Breast epithelium (tissue), 4 donors: ENCODE measurements at places on chromosomes 7 and 10.

DNA sequence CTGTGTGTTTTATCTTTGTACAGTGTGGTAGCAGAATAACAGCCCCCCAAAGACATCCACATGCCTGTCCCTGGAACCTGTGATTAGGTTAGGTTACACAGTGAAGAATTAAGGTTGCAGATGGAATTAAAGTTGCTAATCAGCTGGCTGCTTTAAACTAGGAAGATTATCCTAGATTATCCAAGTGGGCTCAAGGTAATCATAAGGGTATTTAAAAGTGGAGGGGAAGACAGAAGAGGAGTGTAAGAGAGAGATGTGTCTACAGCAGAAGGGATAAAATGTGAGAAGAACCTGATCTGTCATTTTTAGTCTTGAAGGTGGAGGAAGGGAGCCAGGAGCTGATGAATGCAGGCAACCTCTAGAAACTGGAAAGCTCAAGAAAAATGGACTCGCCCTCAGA, 117.6 kb downstream of the ARHGAP22 start:
- H3K27ac ChIP-seq = no peak overlapping the region
- no peaks in the 10 kb centered on the region for H3K36me3 ChIP-seq
- H3K4me1 ChIP-seq = no peaks in the 10 kb centered on the region
- H3K27me3 ChIP-seq = no peaks in the 10 kb centered on the region
- no peak overlapping the region for H3K4me3 ChIP-seq

GRCh38 chr7:108805808-108806397, 236.2 kb downstream of the DNAJB9 start:
- H3K27me3 ChIP-seq = no peaks in the 10 kb centered on the region
- no peaks in the 10 kb centered on the region for H3K4me1 ChIP-seq
- no peaks in the 10 kb centered on the region for H3K36me3 ChIP-seq
- DNase-seq = no peak
- H3K4me3 ChIP-seq = no peak overlapping the region
- no peak overlapping the region for H3K27ac ChIP-seq

DNA sequence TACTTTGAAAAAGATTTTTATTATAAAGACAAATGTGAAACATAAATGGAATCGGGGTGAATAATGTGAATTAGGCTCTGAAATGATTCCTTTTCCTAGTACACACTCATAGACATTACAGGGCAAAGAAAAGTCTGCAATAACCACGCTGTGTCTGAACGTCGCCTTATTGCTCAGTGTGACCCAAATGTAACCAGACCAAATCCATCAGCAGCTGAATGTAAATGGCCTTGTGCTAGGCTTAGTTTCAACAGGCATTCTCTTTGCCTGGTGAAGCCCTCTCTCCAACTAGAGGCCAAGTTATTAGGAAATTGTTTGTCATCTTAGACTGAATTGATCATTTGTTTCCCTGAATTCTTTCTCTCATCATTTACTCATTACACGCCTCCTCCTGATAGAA, 225.5 kb downstream of the CHCHD3 start:
- DNase-seq = no peak
- no peaks in the 10 kb centered on the region for H3K27me3 ChIP-seq
- H3K27ac ChIP-seq = no peak overlapping the region
- no peak overlapping the region for H3K4me3 ChIP-seq
- H3K36me3 ChIP-seq = no peaks in the 10 kb centered on the region
- H3K4me1 ChIP-seq = no peaks in the 10 kb centered on the region

- H3K27ac ChIP-seq = peak overlapping the region; percentile 100
- no peak for DNase-seq
- H3K4me1 ChIP-seq = peaks cover 20% of the 10 kb centered on the region
- no peaks in the 10 kb centered on the region for H3K36me3 ChIP-seq
Measured at GRCh38 chr7:151060416-151061212, 1.2 kb downstream of the SLC4A2 start.

- no peaks in the 10 kb centered on the region for H3K36me3 ChIP-seq
- H3K4me1 ChIP-seq = no peaks in the 10 kb centered on the region
- peaks cover 6% of the 10 kb centered on the region for H3K27me3 ChIP-seq
- no peak overlapping the region for H3K4me3 ChIP-seq
- H3K27ac ChIP-seq = no peak overlapping the region
- DNase-seq = no peak
Measured at GRCh38 chr7:101725921-101726320, 91.5 kb upstream of the CUX1 start.

- H3K36me3 ChIP-seq = no peaks in the 10 kb centered on the region
- H3K4me3 ChIP-seq = no peak overlapping the region
- H3K4me1 ChIP-seq = no peaks in the 10 kb centered on the region
Measured at GRCh38 chr10:6342096-6342685, 139.5 kb downstream of the PFKFB3 start.

GRCh38 chr10:89351412-89351779, 23.6 kb downstream of the IFIT3 start:
- H3K27me3 ChIP-seq = no peaks in the 10 kb centered on the region
- H3K36me3 ChIP-seq = no peaks in the 10 kb centered on the region
- no peak for DNase-seq
- peaks cover 2% of the 10 kb centered on the region for H3K4me1 ChIP-seq

DNA sequence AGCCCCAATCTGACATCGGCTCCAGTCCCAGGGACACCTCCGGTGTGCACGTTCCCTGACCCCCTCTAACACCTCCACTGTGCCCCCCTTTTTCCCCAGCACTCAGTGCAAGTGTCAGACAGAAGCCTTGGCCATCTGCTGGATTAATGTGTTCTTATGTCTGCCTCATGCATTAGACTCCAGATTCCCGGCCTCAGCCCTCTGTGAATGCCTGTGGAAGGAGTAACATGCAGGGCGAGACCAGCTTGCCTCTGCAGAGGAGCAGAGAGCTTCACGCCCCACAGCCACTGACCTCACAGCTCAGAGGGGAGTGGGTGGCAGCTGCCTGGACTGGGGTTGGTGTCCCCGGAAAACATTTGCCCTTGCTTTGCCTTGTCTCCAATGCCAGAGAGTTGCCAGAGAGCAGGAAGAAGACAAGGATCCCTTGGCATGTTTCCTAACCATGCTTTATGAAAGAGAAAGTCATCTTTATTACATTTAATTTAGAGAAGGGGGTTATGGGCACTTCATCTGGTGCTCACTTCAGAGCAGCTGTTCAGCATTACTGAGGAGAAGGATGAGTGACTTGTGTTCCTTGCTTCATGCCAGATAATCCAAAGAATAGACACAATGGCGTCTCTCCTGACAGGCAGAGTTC, 91.6 kb upstream of the CXCL12 start:
- no peaks in the 10 kb centered on the region for H3K4me1 ChIP-seq
- H3K4me3 ChIP-seq = no peak overlapping the region
- no peaks in the 10 kb centered on the region for H3K36me3 ChIP-seq
- DNase-seq = no peak

GRCh38 chr10:100882252-100882651, 30.5 kb upstream of the SLF2 start:
- no peaks in the 10 kb centered on the region for H3K36me3 ChIP-seq
- H3K27me3 ChIP-seq = no peaks in the 10 kb centered on the region
- H3K27ac ChIP-seq = no peak overlapping the region

DNA sequence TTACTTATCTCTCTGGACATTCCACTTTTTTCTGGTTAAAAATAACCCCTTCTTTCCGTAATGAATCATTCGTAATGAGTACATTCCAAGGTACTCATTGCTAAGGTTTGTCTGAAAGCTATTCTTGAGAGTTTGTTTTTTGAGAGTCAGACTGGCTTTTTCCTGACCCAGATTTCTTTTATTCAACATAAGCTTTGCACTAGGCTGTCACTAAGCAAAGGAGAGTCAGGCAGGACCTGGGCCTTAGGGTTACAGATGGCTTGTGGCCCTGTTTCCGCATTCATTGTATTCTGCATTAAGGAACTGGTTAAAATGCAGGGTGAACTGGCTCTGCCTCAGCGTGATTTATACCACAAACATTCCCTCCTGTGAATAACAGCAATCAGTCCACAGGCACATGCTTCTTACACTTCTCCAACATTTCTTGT, 84.1 kb downstream of the POM121L12 start:
- no peak overlapping the region for H3K27ac ChIP-seq
- no peaks in the 10 kb centered on the region for H3K4me1 ChIP-seq
- H3K27me3 ChIP-seq = no peaks in the 10 kb centered on the region
- DNase-seq = no peak

GRCh38 chr7:70951271-70951962, 180.5 kb upstream of the GALNT17 start:
- DNase-seq = no peak
- no peaks in the 10 kb centered on the region for H3K36me3 ChIP-seq
- H3K27ac ChIP-seq = no peak overlapping the region
- H3K27me3 ChIP-seq = no peaks in the 10 kb centered on the region
- H3K4me3 ChIP-seq = no peak overlapping the region
- no peaks in the 10 kb centered on the region for H3K4me1 ChIP-seq

DNA sequence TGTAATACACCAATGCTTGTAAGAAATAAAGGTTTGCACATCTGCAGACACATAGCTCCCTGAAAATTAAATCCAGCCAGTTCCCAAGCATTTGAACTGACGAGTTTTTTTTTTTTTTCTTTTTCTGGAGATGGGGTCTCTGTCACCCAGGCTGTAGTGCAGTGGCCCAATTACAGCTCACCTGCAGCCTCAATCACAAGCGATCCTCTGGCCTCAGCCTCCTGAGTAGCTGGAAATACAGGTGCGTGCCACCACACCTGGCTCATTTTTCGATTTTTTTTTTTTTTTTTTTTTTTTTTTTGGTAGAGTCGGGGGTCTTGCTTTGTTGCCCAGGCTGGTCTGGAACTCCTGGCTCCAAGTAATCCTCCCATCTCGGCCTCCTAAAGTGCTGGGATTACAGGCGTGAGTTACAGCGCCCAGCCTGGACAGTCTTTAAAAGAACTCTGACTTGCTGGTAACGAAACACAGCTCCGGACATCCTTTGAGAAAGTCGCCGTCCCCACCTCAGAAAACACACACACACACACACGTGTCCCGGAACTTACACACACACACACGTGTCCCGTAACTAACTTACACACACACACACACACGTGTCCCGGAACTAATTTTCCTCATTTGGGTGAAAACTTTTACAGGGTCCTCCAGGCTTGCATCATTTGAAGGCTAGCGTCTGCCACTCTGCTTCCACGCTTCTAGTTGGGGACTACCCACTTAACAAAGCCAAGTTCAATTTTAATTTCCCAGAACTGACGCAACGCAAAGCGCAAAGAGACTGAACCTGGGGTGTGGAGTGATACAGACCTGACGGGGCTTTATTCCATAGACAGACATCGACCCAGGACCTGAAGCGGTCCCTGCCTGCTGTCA, 18.6 kb downstream of the OCM2 start:
- H3K27ac ChIP-seq = peak overlapping the region; percentile 75
- H3K4me3 ChIP-seq = peak overlapping the region; percentile 97
- H3K4me1 ChIP-seq = no peaks in the 10 kb centered on the region
- no peaks in the 10 kb centered on the region for H3K36me3 ChIP-seq
- DNase-seq = no peak

DNA sequence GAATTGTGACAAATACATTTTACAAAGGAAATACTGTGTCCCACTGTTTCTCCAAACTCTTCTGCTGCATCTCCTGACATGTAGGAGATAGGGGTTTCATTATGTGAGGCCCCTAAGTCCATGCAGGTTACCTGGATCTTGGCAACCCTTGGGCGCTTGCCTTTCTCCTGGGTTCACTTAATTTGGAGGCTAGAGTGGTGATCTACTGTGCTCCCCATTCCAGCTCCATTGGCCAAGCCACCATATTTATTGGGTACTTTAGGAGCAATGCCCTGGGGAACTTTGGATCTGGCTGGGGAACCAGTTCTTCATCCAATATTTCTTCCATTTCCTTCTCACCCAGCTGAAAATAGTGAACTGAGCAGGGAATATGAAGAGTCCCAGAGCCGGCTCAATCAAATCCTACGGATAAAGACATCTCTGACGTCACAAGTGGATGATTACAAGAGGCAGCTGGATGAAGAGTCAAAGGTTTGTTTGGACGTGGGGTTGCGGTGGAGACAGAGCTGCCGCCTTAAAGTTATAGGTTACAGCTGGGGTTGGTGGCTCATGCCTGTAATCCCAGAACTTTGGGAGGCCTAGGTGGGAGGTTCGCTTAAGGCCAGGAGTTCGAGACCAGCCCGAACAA, 18.5 kb downstream of the MYH16 start:
- H3K27me3 ChIP-seq = no peaks in the 10 kb centered on the region
- no peak overlapping the region for H3K4me3 ChIP-seq

GRCh38 chr7:99860281-99861127, 16.3 kb downstream of the OR2AE1 start:
- DNase-seq = peak; percentile 54
- no peak overlapping the region for H3K4me3 ChIP-seq
- H3K4me1 ChIP-seq = no peaks in the 10 kb centered on the region
- H3K27me3 ChIP-seq = no peaks in the 10 kb centered on the region

- no peak overlapping the region for H3K27ac ChIP-seq
- H3K4me3 ChIP-seq = no peak overlapping the region
- no peaks in the 10 kb centered on the region for H3K36me3 ChIP-seq
- H3K4me1 ChIP-seq = peaks cover 17% of the 10 kb centered on the region
- no peak for DNase-seq
Measured at GRCh38 chr10:100742936-100743335, 2.4 kb upstream of the PAX2 start.

DNA sequence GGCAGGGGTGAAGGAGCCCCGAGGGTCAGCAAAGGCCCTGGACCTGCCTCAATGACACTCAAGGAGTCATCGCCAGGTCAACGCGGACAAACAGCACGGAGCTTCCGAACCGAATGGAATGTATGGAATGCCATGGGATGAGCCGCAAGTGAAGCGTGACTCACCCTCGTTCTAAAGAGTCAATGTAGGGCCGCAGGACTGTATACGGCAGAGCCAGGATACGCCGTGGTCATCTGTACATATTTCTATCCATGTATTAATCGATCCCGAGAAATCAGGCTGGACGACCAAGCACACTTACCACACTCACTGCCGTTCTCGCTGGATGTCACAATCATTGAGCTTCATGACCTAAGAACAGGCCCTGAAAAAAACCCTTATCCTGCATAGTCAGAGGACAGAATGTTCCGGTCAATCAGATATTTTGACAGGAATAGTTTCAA, 4.3 kb downstream of the SNX8 start:
- no peak overlapping the region for H3K4me3 ChIP-seq
- no peaks in the 10 kb centered on the region for H3K27me3 ChIP-seq
- H3K36me3 ChIP-seq = no peaks in the 10 kb centered on the region
- no peaks in the 10 kb centered on the region for H3K4me1 ChIP-seq
- H3K27ac ChIP-seq = no peak overlapping the region
- peak; percentile 53 for DNase-seq

DNA sequence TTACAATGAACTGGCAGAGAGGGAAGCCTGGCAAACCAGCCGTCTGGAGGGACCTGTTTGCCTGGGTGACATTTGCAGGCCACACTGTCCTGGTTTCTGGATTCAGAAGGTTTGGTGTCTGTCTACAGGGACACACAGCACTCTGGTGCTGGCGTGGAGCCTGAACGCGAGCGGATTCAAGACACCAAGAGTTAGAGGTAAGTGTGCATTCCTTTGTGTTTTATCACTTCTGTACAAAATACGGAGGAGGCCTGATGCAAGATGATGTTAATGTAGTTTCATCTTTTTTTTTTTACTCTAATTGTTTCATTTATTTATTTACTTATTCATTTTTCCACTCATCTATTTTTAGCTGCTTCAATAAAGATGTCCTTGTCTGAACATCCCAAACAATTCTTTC, 485.3 kb upstream of the ADARB2 start:
- no peaks in the 10 kb centered on the region for H3K4me1 ChIP-seq
- no peak overlapping the region for H3K4me3 ChIP-seq
- no peak for DNase-seq

- H3K4me3 ChIP-seq = no peak overlapping the region
- no peaks in the 10 kb centered on the region for H3K27me3 ChIP-seq
- no peaks in the 10 kb centered on the region for H3K36me3 ChIP-seq
Measured at GRCh38 chr10:80276335-80276734, 13.1 kb downstream of the MAT1A start.
